Hippocampal formation (tissue), 2 donors: ENCODE measurements at places on chromosomes 13 and 19.

DNA sequence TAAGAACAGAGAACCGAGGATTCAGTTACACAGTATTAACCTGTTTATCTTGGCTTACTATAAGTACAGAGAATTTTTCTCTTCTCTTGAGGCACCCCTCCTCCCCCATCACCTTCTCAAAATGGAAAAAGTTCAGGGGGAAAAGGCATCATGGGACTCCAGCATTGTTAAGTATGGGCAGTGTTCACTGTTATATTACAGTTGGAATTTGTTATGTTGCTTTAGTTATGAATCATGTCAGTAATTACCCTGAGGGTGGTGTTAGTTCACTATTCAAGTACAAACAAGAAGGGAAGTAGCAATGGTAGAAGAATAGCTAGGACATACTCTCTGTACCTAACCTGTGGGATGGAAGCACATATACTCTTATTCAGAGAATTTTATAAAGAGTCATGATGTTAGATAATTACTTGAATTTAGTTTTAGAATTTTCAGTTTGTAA is 12.0 kb downstream of the LPAR6 start:
- no peak for DNase-seq

DNA sequence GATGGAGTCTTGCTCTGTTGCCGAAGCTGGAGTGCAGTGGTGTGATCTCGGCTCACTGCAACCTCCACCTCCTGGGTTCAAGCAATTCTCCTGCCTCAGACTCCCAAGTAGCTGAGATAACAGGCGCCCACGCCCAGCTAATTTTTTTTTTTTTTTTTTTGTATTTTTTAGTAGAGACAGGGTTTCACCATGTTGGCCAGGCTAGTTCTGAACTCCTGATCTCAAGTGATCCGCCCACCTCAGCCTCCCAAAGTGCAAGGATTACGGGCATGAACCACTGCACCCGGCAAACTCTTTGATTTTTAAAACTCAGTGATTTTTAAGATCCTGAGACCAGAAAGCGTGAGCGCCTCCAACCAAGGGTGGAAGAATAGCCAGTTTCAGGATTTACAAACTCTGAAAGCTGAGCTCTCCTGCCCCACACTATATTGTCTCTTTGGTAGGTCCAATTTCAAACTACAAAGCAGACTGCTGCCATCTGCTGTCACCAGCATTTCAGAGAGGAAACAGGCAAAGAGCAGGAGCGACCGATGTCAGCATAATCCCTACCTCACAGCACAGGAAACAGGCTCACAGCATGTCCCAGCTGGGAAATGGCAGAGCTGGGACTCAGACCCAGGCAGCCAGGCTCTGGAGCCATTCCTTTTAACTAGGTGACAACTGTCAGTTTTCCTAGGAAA is 9.2 kb downstream of the NOSIP start:
- DNase-seq: no peak

DNA sequence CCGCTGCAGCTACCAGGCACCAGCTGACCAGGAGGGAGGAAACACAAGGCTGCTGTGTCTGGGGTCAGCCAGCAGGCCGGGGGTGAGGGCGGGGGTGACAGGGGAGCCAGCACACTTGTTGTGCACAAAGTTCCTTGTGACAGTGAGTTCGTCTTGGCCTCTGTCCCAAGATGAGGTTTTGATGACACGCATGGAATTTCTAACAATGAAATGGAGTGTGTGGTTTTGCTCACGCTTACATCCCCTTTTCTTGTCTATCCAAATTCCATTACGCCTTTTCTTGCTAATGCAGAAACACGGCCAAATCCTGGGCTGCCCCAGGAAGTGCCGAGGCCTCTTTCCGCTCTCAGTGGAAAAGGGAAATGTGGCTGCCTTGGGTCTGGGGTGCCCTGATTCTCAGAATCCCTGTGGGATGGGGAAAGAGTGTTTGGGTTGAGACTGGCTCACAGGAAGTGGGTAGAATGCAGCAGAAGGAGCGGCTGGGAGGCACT is 73.8 kb downstream of the GADD45B start:
- DNase-seq: peak; percentile 81

DNA sequence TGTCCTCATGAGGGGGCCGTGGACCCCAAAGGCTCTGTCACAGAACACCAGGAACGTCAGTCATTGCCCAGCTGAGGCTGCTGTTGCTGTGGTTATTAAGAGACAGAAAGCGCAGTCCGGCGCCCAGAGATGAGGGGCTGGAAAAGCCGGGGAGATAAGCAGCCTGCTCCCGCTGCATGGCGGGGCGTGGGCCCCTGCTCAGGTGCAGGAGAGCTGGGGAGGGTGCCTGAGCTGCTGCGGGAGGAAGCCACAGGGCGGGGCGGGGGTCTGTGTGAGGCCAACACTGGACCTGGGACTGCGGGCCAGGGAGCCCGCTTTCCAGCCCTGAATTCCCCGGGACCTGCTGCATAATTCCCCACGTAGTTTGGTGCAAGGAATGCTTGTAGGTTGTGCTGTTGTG is 11.3 kb downstream of the SOX1 start:
- no peak for DNase-seq

DNA sequence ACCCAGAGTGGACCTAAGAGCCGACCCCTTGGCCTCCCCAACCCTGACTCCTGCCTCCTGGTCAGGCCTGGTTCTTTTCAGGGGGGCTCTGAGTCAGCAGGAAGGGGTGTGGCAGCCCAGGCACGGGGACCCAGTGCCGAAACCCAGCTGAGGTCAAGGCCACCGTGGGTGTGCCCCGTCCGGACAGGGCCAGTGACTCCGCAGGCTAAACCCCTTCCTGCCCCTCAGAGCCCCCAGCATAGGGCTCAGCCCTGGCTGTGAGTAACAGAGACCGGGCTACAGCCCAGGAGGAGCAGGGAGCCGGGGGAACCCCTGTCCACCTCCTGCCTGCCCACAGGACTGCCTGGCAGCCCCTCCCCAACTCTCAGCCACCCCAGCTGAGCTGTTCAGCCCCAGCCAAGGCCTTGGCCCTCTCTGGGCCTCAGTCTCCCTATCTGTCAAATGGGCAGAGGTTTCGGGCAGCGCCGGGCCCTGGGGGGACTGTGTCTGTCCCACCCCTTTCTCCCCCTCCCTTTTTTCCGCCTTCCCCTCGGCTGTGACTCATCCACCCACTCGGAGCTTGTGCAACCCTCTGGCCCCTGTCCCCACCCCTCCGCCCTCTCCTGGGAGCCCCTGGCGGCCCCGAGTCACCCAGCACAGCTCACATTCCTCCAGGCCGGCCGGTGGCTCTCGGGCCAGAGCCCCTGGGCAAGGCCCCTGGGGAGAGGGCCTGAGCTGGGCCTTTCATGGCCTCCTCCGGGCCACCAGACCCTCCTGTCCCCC is 8.6 kb downstream of the ZBTB7A start:
- peak; percentile 62 for DNase-seq

- DNase-seq: no peak
Measured at GRCh38 chr13:33202644-33203169, 82.8 kb downstream of the STARD13 start.

GRCh38 chr13:91946498-91947070 is 548.2 kb downstream of the GPC5 start:
- DNase-seq: peak; percentile 45

- no peak for DNase-seq
Measured at GRCh38 chr19:11453468-11454341, 18.3 kb downstream of the PRKCSH start.

DNA sequence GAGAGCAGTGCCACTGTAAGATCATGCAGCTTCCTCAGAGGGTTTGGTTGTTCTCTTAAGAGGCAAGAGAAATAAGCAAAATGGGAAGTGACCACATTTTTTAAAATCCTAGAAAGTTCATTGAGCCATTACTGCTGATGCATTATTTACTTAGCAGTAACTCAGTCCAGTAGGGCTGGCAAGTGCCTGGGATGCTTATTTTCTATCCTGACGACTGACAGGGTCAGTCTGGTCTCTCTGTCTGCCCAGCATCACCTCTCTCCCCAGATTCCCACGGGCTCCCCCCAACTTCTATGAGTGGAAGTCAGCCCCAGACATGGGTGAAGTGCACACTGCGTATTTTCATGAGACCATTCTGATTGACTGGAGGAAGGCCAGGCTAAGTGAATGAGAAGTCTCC is 10.4 kb downstream of the SHISA2 start:
- no peak for DNase-seq

- DNase-seq: no peak
Measured at GRCh38 chr13:99465454-99465853, 35.8 kb upstream of the TM9SF2 start.

DNA sequence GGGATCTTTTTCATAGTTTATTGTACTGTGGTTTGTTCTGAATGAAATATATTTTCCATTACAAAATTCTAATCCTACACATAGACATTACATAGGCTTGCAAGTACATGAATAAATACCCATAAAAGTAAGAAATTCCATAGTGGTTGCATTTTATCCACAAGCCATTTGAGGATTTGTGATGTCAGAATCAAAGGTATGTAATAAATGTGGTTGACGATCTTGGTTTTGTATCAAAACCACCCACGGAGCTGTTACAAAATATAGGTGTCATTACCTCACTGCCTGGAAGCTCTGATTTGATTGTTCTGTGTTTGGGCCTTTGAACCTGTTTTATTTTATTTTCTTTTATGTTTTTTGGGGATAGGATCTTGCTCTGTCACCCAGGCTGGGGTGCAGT is 125.1 kb downstream of the NALCN start:
- DNase-seq: no peak

DNA sequence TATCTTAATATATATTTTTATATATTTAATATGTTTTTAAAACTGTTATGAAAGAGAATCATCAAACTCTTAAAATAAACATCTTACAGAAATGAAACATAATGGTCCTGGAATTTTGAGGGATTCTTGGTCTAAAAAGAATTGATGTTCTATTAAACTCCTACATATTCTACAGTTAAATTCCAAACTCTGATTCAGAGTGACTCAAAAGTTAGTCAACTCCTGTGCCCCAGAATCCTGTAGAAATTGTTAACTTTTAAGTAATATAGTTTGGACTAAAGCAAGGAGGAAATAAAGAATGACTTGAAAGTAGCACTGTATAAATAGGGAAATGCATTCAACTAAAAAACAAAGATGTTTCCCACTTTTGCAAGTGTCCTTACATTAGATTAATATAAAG is 47.7 kb downstream of the FNDC3A start:
- no peak for DNase-seq

DNA sequence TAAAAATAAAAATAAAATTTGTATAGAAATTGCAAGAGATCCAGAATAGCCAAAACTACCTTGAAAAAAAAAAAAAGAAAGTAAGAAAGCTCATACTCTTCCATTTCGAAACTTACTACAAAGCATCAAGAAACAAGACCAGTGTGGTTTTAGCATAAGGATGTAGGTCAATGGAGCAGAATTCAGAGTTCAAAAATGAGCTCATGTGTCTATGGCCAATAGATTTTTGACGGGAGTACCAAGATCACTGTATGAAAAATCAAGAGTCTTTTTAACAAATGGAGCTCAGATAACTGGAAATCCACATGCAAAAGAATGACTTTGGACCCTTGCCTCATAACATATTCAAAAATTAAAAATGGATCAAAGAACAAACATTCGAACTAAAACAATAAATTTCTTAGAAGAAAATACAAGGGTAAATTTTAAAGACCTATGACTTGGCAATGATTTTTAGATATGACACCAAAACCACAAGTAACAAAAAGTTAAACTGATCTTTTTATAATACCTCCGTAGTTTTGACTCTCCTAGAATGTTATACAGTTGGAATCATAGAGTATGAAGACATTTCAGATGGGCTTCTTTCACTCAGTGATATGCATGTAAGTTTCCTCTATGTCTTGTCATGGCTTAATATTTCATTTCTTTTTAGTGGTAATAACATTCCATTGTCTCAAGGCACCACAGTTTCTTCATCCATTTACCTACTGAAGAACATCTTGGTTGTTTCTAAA is 43.2 kb downstream of the KLF12 start:
- no peak for DNase-seq

GRCh38 chr13:41641961-41642360 is 184.6 kb downstream of the RGCC start:
- DNase-seq: no peak

GRCh38 chr19:55044771-55045716 is 7.0 kb upstream of the GP6 start:
- DNase-seq: no peak

DNA sequence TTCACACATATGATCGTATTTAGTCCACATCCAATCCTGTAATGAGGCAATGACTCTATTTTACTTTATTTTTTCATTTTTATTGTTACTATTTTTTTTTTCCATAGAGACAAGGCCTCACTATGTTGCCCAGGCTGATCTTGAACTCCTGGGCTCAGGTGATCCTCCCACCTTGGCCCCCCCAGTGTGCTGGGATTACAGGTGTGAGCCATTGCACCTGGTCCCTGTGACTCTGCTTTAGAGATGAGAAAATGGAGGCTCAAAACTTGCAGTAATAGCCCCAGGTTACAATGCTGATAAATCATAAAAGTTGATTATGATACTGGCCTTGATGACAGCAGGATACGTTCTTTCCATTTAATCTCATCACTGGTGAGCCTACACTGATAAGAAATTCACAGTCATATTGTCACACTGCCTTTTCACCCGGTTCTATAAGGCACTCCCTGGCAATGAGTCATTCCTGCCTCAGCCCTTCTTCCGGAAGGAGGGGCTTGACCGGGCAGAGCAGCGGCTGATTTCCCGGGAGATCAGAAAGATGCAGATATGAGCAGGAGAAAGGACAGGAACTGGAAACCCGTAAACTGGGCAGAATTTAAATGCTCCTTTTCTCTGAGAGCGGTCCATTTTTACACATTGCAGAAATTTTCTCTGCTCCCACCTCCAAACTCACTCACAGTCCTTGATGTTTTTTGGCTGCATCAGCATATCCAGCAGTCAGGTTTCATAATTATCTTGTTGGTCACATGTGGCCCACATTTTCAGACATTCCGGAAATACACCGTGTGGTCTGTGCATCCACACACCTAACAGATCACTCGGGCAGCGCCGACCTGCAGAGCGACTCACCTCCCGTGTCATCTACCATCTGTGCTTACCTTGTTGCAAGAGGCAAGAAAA is 616.4 kb downstream of the EFNB2 start:
- DNase-seq: no peak

GRCh38 chr13:36552334-36552733 is 120.0 kb downstream of the CCNA1 start:
- DNase-seq: no peak

- no peak for DNase-seq
Measured at GRCh38 chr13:65417953-65418352, 1812.2 kb downstream of the PCDH9 start.

DNA sequence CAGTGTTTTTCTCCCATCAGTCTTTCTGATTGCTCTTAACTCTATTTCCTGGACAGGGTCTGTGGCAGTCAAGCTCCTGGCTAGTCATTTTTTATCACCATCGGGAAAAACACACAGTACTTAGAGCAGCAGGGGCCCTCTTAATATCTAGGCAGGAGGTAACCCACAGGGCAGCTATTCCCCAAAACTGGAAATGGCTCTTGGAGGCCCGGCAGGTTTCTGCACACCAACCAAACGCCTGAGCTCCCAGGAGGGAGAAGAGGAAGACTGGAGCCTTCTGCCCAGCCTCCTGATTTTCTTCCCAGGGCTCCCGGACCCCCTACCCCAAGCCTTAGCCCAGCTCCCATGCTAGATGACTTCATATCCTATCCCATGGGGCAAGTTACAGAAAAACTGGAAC is 49.3 kb upstream of the VSTM2B start:
- no peak for DNase-seq

GRCh38 chr13:46553886-46554858 is 1.2 kb downstream of the LRCH1 start:
- DNase-seq: no peak
